ENCODE measurements at places on chromosomes 1 and 21. TPM values are rescaled to one million over a fixed set of nuclear protein-coding genes. Genes with fewer than 3 reads are reported as not detected.

DNA sequence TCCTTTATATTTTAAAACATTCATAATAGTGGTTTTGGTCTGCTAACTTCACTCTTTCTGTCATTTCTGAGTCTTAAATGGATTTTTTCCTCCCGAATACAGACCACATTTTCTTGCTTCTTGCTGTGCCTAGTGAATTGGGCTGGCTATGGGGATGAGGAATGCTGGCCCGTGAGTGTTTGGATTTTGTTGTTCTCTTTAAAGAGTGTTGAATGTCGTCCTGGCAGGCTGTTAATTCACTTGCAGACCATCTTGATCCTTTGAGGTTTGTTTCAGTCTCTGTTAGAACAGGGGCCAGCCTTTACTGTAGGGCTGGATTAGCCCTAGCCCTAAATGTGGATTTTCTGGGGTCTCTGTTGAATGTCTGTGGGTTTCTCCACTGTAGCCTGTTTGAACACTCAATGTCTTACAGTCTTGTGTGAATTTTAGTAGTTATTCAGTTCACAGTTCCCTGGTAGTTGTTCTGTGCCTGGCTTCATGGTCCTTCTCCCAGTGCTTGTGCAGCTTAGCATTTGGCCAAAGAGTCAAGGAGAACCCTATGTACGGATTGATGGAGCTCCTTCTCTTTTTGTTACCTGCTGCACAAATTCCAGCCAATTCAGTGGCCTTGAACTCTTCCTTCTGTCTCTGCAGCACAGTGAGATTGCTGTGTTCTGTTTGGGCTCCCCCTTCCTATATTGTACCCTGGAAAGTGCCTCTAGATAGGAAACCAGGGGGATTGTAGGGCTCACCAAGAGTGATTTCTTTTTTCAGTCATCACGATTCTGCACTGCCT lies 95.7 kb downstream of the DYRK1A start:
- DNase-seq = no peak

DNA sequence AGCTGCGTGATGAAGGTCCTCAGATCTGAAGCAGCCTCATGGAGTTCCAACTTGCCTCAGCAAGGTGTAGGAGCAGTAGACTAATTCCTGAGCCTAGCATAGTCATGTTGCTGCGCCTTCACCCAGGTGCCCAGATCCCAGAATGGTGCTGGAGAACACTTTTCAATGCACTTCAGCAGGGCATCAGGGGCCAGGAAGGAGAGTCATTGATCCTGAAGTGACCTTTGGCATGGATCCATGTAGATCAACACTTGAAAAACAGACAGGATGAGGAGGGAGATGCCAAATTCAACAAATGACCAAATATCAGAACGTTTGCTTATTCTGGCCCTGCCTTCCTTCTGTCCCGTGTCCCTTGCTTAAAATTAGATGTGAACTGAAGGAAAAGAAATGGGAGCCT lies 91.9 kb downstream of the LEPR start:
- no peak for DNase-seq

DNA sequence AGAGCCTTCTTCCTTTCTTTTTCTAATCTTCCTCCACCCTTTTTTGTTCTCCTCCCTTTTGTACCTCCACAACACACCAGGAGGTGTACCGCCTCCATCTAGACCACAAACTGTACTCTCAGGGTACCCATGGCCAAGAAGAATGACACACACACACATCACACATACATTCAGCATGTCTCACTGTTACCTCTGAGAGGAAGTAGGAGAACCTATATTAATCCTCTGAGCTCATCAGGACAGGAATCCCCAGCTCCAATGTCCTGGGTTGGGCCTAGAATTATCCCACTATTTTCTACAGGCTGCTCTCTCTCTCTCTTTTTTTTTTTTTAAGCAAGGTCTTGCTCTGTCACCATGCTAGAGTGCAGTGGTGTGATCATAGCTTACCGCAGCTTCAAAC lies 36.7 kb downstream of the ATP2B4 start:
- DNase-seq = peak; percentile 99

GRCh38 chr1:165143437-165144065 lies 213.0 kb downstream of the LMX1A start:
- peak; percentile 8 for DNase-seq

GRCh38 chr1:204250428-204251030 lies 36.7 kb upstream of the GOLT1A start:
- DNase-seq = no peak

DNA sequence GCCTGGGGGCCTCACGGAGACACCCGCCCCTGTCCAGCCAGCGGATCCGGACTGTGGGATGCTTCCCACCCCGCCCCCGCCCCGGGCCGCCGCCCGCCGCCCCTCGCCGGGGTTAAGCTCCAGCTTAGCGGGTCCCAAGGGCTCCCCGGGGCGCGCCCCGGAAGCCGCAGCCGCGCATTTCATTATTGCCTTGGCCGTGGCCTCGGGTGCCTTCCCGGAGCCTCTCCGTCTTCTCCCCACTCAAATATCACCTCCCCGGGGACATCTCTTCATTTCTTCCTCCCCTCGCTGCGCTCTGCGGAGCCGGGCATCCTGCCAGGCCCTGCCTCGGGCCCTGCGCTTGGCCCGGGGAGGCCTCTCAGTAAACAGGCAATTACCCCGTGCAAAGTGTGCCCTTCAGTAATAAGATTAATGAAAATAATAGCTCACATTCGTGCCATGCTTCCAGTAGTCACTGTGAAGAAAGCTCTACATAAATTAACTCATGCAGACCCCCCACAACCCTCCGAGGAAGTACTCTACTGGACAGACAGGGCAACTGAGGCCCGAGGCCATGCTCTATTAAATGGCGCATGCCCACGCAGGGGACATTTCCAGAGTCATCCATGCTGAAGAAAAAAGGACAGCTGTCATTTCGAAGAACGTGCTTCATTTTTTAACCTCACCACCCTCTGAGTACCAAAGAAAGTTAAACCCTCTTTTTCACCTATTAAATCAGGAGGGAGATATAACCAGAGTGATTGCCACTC lies 49.9 kb upstream of the LAPTM5 start:
- no peak for DNase-seq

GRCh38 chr1:155198547-155198906 lies 9.2 kb downstream of the THBS3 start:
- no peak for DNase-seq

GRCh38 chr1:206804156-206804737 lies 32.0 kb upstream of the IL10 start:
- DNase-seq = no peak

DNA sequence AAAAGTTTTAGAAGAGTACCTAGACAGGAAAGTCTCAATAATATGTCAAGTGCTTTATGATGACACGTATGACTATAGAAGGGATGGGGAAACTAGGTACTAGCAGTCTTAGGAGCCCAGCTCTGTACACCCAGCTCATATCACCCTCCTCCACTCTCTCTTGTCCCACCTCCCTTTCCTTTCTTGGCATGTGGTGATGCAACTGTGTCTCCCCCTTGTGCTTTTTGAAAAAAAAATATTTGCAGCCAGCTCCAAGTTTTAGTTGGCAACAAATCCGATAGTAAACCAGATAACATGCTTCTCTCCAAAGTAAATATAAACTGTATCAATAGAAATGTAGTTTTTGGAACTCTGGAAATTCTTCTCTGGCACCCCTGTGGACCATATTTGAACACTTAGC lies 280.7 kb downstream of the PDE4B start:
- no peak for DNase-seq

GRCh38 chr1:240591078-240591477 lies 20.9 kb downstream of the GREM2 start:
- no peak for DNase-seq

GRCh38 chr21:28793043-28793442 lies 199.6 kb downstream of the LTN1 start:
- no peak for DNase-seq

DNA sequence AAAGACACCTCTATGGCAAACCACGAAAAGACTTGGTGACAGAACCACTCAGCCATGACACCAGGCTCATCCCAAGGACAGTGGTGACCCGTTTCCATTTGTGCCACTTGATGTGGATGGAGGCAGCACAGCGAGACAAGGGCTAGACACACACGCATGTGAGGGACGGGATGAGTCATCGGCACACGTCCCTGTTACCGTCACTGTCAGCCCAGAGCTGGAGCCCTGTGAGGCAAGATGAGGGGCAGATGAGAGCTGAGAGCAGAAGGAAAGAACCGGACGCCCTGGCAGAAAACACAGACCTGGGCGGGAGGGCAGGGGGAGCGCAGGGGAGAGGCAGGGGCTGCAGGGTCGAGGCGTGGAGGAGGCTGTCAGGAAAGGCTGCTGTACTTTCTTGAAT lies 57.8 kb downstream of the SIK1 start:
- DNase-seq = no peak

GRCh38 chr1:67274623-67275325 lies 32.9 kb upstream of the IL12RB2 start:
- no peak for DNase-seq

LMX1A gene
- total RNA-seq = not detected

FCRL1 gene
- total RNA-seq = not detected

TRIM33 gene
- total RNA-seq = 22.9 TPM

OR6K3 gene
- not detected for total RNA-seq

SPAG17 gene
- 0.05 TPM for total RNA-seq

P3R3URF gene
- total RNA-seq = not detected
